Sigmoid colon (tissue), 7 donors: ENCODE measurements at places on chromosomes 5 and 9. TPM values are rescaled to one million over a fixed set of nuclear protein-coding genes. Genes with fewer than 3 reads are reported as not detected.

CBY3 gene
- polyA plus RNA-seq = 0.13 TPM

SPAAR gene
- polyA plus RNA-seq = not detected

PCA3 gene
- polyA plus RNA-seq = 0.79 TPM

ZFP2 gene
- not detected for polyA plus RNA-seq

PDCD1LG2 gene
- polyA plus RNA-seq = 1.2 TPM

TEK gene
- polyA plus RNA-seq = 0.23 TPM

FPGS gene
- 16.8 TPM for polyA plus RNA-seq

DOLPP1 gene
- 39.4 TPM for polyA plus RNA-seq
